ENCODE measurements at places on chromosomes 12 and 14.

GRCh38 chr12:129599406-129599805, 304.4 kb downstream of the TMEM132D start:
- no peak for DNase-seq

DNA sequence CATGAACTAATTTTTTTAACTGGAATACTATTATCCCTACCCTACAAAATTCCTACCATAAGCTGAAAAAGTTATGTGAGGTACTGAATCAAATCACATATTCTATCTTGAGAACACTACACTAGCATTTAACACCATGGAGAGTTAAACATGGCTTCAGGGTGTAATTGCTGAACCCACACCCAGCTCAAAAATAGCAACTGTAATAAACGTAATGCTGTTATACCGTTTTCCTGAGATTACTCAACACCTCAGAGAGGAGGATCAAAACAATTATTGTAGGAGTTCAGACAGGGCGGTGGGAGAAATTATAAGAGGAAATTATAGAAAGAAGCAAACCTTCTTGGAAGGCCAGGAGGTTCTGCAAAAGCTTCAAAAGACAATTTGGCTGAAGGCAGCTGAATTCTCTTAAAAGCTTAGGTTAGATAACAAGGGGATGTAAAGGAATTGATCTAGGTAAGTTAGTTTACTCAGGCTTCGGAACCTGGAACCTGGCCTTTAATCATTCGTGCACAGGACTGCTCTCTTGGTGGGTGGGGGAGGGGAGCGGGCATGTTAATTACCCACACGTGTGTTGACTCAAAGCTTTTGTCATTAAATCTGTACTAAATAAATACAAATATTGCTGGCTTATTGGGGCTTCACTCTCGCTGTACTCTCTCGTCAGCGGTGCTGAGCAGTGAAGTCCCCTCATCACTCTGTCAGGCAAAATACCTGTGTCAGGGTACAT, 12.1 kb upstream of the IPO8 start:
- no peak for DNase-seq

DNA sequence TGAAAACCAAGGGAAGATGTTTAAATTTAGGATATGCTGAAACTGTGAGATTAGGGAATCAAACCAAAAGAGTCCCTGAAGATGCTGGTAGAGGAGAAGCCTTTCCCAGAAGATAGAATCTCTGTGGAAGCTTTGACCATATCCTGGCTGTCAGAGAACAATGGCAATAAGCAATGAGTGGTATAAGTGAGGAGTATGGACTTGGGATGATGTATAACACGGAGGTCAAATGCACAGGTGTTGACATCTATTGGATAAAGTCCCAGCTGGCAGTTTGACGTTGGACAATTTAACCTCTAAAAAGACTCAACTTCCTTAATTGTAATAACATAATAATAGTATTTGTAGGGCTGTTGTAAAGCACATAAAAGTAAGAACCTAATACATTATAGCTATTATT, 30.1 kb upstream of the CLEC14A start:
- DNase-seq: no peak

GRCh38 chr12:85713373-85713772, 122.8 kb downstream of the RASSF9 start:
- no peak for DNase-seq

DNA sequence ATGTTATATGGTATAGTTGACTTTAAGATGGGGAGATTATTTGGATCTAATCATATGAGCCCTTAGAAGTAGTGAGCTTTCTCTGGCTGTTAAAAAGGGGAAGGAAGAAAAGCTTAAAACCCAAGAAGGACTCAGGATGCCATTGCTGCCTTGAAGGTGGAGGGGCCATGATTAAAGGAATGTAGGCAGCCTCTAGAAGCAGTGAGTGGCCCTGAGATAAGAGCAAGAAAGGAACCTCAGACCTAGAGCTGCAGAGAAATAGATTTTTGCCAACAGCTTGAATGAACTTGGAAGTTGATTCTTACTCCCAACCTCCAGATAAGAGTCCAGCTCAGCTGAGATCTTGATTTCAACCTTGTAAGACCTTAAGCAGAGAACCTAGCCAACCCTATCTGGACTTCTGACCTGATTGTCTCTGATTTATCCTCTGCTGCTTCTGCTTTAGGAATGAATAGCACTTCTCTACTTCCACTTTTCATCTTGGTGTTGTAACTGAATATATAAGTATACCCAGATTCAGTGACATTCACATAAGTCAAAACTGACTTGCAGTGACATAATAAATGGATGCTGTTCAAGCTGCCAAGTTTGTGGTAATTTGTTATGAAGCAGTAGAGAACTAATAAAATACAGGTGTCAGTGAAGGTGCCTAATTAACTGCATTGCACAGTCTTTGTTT, 33.5 kb downstream of the RAD51B start:
- no peak for DNase-seq

DNA sequence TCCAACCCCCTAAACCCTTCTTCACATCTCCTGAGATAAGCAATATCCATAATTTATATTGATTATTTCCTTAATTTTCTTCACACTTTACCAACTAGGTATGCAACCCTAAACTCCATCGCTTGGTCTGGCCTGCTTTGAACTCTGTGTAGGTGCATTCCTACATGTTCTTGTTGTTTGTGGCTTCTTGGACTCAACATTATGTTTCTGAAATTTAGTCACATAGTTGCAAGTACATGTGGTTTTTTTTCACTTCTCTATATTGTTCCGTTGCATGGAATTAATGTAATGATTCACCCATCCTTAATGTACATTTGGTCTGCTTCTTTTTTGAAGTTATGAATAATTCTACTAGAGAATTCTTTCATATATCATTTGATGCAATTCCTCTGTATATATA, 1.6 kb upstream of the TAS2R30 start:
- no peak for DNase-seq

GRCh38 chr14:104794993-104795780, at the start of gene AKT1:
Gene AKT1, minus strand, starts transcription at chr14:104795748. Its CDS starts 3,105 bp downstream, at chr14:104792643.
- no peak for DNase-seq

DNA sequence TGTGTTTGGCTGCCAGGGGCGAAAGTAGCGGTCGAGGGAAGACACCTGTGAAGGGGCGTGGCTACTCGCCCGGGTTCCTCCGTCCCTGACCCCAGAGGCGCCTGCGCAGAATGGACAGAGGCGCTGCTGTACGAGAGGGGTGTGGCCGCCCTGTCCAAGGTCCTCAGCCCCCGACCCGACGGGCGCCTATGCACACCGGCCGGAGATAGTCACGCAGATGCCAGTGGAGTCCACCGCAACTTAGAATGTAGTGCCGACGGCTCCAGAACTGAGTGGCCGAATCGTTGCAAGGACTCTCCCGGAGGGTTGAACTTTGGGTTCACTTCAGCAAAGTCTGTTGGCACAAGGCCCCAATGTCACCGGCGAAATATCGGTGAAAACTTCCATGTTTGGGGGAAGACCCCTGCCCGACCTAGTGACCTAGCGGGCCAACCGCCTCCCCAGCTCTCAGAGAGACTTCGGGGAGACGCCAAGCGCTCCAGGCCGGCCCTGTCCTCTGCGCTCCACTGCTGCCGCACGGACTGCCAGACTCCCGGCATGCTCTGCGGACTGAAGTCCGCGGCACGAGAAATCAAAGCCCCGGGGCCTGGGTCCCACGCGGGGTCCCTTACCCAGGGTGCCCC, 541 bp upstream of the RNU6-7 start:
- peak; percentile 81 for DNase-seq

DNA sequence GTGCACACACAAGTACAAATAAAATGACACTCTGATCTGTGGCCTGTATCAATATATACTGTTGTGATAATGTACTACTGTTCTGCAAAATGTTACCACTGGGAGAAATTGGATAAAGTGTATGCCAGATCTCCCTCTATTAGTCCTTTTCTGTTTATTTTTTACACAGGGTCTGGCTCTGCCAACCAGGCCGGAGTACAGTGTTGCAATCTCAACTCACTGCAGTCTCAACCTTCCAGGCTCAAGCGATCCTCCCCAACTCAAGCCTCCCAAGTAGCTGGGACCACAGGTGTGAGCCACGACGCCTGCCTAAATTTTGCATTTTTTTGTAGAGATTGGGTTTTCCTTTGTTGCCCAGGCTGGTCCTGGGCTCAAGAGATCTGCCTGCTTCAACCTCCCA, 1.9 kb downstream of the NT5DC3 start:
- no peak for DNase-seq

DNA sequence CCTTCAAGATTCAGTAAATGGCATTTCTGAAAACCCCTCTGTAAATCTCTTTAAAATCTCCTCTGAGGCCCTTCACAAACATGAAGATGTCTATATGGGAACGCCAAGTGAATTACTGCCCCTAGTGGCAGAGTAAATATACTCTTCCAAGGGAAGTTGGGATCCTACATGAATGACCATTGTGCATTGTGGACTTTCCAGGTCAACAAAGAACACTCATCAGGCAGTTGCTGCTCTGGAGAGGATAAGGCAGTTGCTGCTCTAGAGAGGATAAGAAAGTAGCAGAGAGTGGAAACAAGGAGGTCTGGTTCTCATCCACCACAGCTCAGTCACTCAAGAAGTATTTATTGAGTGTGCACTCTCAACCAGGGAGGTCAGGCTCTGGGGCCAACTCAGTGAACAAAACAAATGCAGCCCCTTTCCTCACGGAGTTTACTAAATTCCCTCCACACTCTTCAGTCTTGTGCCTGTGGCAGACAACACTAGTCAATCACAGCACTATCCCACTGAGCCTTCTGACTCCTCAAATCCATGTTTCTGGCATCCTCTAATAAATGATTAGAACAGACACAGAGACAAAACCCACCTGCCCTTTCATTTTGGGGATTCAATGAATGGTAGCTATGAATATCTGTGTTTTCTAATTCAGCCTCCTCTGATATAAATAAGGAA, 52.9 kb downstream of the SVOP start:
- no peak for DNase-seq

DNA sequence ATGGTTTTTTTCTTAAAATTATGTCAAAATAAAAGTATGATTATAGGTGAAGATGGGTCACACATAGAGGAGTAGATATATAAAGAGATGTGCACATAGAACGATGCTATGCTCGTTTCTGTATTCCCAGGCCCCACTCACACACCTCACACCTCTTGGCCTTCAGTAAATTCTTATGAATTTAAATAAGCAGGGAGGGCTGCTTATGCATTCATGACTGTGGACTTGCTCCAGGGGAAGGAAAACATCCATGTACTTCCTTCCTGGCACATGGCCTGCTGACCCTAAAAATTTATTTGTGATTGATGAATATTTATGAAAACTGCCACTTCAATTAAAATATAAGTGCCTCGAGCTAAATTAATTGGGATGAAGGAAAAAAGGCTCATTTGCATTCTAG, 1306.7 kb upstream of the TMEM132C start:
- DNase-seq: no peak

DNA sequence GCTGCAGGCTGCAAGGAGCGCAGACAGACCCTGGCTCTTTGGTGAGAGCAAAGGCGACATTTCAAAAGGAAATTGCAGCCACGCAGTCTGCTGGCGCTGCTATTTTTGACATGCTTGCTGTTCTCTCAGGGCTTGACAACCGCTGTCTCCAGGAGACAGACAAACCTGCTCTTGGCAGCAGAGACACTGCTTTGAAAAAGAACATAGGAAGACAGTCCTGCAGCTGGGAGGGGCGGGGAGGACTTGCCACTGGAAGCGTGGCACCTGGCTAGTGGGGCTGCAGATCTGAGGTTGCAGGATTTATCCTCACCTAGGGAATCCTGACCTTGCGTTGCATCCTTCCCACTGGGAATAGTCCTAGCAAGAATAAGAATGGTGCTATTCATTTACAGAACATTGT, 91.8 kb upstream of the KCNA1 start:
- DNase-seq: no peak

- no peak for DNase-seq
Measured at GRCh38 chr14:65080960-65081747, 21.2 kb downstream of the MAX start.

GRCh38 chr12:115437061-115437567, 753.1 kb upstream of the TBX3 start:
- no peak for DNase-seq

- no peak for DNase-seq
Measured at GRCh38 chr14:67513631-67514108, 19.4 kb upstream of the PLEKHH1 start.

- DNase-seq: no peak
Measured at GRCh38 chr12:40635141-40635731, 57.0 kb upstream of the CNTN1 start.

DNA sequence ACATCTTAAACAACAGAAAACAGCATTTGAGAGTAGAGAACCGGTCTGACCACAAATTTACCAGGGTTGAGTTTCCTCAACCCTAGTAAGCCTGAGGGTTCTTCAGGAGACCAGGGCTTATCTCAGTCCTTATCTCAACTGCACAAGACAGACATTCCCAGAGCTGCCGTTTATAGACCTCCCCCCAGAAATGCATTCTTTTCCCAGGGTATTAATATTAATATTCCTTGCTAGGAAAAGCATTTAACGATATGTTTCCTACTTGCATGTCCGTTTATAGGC, 12.3 kb downstream of the TMEM117 start:
- no peak for DNase-seq

DNA sequence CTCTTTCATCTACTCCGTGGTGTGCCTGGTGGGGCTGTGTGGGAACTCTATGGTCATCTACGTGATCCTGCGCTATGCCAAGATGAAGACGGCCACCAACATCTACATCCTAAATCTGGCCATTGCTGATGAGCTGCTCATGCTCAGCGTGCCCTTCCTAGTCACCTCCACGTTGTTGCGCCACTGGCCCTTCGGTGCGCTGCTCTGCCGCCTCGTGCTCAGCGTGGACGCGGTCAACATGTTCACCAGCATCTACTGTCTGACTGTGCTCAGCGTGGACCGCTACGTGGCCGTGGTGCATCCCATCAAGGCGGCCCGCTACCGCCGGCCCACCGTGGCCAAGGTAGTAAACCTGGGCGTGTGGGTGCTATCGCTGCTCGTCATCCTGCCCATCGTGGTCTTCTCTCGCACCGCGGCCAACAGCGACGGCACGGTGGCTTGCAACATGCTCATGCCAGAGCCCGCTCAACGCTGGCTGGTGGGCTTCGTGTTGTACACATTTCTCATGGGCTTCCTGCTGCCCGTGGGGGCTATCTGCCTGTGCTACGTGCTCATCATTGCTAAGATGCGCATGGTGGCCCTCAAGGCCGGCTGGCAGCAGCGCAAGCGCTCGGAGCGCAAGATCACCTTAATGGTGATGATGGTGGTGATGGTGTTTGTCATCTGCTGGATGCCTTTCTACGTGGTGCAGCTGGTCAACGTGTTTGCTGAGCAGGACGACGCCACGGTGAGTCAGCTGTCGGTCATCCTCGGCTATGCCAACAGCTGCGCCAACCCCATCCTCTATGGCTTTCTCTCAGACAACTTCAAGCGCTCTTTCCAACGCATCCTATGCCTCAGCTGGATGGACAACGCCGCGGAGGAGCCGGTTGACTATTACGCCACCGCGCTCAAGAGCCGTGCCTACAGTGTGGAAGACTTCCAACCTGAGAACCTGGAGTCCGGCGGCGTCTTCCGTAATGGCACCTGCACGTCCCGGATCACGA, 2.2 kb downstream of the SSTR1 start:
- no peak for DNase-seq
